ENCODE measurements at places on chromosomes 12 and 14.

- DNase-seq, result no peak
These were observed 21.4 kb upstream of the CEP170B start for GRCh38 chr14:104843442-104844305.

GRCh38 chr12:56593909-56594621 lies 36.1 kb downstream of the BAZ2A start:
- peak; percentile 53 for DNase-seq

GRCh38 chr12:109589691-109590245 lies 16.2 kb downstream of the MVK start:
- no peak for DNase-seq

DNA sequence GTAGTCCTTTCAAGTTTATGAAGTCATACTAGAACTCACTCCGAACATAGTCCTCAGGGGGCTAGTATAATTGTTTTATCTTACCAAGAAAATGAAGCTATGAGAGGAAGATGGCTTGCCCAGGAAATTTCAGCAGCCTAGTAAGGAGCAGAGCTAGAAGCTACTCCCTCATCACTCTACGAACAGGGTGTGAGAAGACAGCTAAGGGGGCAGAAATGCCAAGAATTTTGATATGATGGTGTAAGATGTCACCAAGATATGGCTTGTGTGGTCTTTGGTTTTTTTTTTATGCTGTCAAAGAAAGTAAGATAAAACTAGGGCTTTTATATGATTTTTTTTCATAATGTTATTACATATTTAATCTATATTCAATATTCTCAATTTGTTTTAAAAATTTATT lies 47.6 kb downstream of the PRICKLE1 start:
- DNase-seq, result no peak

- DNase-seq, result no peak
These were observed 57.9 kb downstream of the GPR68 start for GRCh38 chr14:91186515-91187066.

GRCh38 chr14:100466111-100466856 lies 120.9 kb downstream of the BEGAIN start:
- no peak for DNase-seq

DNA sequence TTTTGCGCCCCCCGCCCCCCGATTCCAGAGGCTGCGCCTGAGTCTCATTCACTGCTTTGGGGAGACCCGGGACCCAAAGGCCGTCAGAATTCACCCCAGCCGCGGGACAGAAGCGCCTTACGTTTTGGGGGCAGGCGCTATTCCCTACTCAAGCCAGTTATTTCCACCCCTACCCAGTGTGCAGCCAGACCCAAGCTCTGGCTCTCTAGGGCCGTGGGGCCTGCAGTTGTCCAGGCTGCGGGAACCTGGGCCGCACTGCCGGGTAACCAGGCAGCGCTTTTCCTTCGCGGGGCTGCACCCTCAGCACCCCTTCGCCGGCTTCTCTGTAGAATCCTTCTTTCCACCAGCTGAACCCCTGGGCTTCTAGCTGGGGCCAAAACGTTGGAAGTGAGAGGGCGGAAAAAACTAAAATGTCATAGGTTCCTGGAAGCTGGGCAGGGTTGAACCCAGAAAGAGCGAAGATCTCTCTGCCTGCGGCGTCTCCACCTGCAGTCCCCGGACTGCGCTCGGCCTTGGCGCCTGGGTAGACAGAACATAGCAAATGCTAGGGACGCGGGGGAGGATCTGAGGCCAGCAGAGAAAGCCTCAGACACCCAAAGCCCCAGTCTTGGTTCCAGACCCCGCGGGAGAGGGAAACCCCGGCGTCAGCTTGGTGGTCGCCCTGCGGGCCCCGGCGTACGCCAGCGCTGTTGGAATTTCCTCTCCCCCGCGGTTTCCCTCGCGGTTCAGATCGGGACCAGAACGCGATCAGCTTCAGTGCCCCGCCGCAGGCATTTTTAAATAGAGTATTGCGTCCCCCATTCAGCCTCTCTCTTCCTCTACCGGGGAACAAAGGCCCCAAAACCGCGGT lies 18.3 kb downstream of the TBX3 start:
- DNase-seq, result no peak

GRCh38 chr12:74111688-74112360 lies 425.8 kb upstream of the ATXN7L3B start:
- no peak for DNase-seq

DNA sequence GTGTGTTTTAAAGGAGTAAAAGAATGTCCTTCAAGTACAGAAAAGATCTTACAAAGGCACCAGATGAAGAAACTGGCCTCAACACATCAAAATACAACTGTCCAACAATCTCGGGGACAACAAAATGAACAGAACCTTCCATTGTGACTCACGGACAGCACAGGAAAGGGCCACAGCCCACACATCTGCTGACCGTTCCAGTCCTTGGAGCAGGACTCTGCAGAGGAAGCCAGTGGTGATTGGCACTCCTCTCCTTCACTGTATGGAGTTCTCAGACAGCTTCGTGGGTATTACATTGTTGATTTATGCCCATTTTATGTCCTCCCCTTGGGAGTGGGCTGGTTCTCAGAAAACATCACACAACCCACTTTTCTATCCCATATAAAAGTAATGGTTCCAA lies 32.5 kb upstream of the TC2N start:
- DNase-seq, result no peak

GRCh38 chr12:12726555-12727093 lies 9.5 kb downstream of the CDKN1B start:
- no peak for DNase-seq

DNA sequence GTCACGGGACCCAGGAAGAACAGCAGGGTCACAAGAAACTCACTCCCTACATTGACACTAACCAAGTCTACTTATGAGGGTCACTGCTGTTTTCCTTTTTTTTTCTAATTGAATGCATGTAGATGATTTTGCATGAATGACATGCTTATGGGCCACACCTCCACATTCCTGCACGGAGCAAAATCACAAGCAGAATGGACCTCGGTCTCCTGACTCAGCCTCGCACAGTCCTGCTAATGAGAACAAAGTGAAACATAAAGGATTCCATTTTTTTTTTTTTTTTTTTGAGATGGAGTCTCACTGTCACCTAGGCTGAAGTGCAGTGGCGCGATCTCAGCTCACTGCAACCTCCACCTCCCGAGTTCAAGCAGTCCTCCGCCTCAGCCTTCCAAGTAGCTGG lies 12.3 kb downstream of the SCARB1 start:
- DNase-seq, result no peak

DNA sequence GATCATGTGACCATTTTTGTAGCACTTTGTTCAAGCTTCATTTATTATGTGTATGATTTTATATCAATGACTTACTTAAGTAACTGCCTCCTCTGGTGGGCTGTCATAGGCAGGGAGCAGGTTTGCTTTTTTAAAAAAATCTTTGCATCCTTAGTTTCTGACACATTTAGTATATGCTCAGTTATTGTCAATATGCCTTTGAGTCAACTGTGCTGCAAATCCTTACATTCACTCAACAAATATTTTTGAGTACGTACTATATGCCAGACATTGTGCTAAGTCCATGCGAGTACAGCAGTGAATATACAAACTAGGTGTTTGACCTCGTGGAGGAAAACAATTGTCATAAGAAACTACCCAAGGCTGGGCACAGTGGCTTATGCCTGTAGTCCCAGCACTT lies 4.4 kb upstream of the ANAPC5 start:
- no peak for DNase-seq

DNA sequence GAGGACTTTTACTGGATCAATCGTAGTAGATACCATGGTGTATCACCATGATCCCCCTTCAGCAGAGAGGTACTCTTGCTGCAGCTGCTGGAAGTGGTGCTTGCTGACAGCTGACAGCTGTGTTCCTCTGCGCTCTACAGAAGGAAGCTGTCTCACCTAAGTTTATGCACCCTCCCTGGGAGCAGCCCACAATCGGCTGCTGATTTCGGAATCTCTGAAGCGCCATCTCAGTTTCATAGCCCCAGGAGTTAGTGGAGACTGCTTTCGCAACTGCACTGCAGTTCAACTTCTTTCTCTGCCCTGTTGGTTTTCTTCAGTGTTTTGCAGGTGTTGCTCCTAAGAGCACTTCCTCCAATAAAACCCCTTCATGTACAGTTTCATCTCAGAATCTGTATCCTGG lies 237.9 kb downstream of the PAWR start:
- no peak for DNase-seq

DNA sequence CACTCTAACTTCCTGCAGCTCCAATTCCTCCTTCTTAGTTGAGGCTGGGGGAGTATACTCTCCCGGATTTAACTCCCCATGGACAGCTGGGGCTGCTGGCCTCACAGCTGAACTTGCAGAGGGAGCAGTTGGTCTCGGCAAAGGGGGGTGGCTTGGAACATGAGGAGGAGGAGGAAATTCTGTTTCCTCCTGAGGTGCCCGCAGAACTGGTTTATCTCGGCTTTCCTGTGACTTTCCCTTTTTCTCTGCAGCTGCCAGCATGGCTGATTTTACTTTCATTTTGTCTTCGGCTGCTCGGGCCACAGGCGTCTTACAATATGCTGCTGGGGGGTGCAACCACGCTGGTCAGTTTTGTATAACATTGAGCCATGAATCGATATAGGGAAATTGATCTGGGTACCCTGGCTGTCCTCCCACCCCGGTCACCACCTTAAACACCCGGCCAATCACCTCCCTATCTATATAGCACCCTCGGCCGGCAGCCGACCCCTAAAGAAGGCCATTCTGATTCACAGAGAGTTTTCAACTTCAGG lies 1317.6 kb downstream of the TMEM121 start:
- no peak for DNase-seq

- no peak for DNase-seq
These were observed 34.0 kb downstream of the CHGA start for GRCh38 chr14:92956961-92957360.

- no peak for DNase-seq
These were observed 1.2 kb downstream of the ADAMTS20 start for GRCh38 chr12:43550831-43551271.

DNA sequence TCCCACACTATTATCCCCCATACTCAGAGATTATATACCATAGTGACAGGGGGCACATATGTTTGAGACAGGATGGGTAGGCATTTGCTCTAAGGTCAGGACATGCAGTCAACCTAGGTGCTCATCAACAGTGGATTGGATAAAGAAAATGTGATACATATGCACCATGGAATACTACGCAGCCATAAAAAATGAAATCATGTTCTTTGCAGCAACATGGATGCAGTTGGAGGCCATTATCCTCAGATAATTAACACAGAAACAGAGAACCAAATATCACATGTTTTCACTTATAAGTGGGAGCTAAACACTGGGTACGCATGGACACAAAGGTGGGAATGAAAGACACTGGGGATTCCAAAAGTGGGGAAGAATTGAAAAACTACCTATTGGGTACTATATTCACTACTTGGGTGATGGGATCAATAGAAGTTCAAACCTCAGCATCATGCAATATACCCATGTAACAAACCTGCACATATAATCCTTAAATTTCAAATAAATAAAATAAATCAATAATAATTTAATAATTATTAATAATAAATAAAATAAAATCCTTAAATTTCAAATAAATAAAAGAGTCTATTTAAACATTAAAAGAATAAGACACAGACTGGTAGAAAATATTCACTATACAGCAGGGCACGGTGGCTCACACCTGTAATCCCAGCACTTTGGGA lies 160.1 kb upstream of the CNOT2 start:
- DNase-seq, result no peak

GRCh38 chr12:41768456-41768855 lies 376.2 kb downstream of the GXYLT1 start:
- no peak for DNase-seq

- DNase-seq, result no peak
These were observed 24.4 kb upstream of the CRACR2A start for GRCh38 chr12:3777206-3777809.

GRCh38 chr12:92234533-92234932 lies 88.9 kb upstream of the BTG1 start:
- no peak for DNase-seq

DNA sequence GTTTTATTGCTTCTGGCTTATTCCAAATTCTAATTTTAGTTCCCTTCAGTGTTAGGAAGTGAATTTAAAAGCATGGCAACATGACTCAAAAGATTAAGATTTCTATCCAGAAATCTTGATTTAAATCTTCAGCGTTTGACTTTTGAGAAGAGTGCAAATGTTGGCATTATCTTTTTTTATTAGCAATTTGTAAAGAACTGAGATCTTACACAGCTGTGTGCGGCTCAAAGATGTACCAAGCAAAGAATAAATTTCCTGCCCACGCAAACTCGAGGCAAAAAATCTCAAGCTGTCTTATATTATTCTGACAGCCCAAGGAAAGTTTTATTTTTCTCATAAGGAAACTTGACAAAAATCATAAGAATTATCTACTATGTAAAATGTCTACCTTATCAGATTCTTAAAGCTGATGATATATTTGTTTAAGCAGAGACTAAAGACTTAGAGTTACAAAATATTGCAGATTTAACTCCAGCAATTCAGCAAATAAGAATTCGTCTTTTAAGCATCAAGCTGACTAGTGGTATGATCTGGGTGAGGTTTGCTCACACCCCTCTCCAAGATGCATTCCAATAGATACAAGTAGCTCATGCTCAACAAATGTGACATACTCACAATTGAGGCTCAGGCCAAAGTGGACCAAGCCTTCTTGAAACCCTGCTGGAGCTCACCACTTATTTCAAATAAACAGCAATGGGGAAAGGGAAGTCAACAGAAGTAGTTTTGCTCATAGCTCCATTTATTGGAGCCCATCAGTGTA lies 47.4 kb upstream of the POC1B start:
- no peak for DNase-seq

DNA sequence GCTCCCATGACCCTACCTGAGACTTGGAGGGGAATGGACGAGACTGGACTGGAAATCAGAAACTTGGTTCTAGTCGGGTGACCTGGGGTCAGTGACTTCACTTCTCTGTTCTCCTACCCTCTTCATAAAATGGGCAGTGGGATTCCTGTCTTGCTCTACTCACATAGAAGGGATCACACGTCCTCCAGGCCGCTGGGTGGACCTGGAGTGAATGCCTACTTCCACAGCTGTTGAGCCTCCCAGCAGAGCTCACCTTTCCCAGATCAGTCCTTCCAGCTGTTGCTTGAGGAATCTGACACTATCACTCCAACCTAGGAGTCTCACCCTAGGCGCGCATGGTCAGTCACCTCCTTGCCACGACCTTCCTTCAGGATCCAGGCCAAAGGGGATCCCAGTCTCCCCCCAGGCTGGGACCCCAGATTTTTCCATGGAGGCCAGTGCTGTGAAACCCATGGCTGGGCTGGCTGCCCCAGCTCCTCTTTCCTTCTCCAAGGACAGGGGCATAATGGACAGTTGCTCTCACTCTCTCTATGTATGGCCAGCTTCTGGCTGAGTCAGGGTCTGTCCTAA lies 637 bp downstream of the ACVRL1 start:
- no peak for DNase-seq

GRCh38 chr12:52600941-52601481 lies at the start of gene KRT72:
KRT72 (minus strand) TSS chr12:52601463; CDS start chr12:52601452, 11 bp downstream.
- DNase-seq, result no peak

Measured in right renal cortex interstitium (tissue), 3 donors.